ENCODE measurements at places on chromosomes 5 and 9.

DNA sequence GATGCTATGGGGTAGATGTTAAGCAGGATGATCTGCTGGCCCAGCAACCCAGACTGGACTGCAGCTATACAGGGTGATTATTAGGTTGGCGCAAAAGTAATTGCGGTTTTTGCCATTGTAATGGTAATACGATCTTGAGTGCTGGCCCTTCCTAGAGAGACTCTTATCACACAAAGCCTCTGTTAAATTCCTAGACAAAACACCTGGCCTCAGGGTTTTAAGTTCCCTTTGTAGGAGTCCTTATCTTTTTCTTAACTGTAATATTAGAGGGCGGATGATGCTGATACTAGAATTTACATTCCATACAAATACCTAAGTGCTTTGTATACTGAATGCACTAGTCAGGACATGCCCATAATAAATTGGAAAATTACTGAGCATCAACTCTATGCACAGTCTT lies 222.2 kb downstream of the NDUFS4 start:
- no peak for DNase-seq

DNA sequence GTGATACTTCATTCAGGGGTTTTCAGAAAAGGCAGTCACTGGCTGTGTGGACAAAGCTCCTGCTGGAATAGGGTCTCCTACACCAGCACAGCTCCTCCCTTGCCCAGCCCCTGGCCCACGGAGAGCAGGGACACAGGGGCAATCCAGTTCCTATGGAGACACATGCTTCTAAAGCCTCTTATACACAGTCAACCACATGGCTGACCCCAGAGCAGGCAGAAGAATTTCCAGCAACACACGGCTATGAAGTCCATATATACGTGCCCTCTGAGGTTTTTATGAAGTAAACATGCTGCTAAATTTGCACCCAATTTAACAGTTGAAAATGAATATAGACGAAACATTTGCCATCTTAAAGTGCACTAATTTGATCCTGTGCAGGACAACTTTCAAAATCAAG lies 19.4 kb downstream of the PSMB7 start:
- no peak for DNase-seq

- no peak for DNase-seq
Measured at GRCh38 chr9:71357346-71357745, 235.9 kb upstream of the TRPM3 start.

GRCh38 chr9:135771401-135772051 lies 69.5 kb downstream of the KCNT1 start:
- DNase-seq: no peak

DNA sequence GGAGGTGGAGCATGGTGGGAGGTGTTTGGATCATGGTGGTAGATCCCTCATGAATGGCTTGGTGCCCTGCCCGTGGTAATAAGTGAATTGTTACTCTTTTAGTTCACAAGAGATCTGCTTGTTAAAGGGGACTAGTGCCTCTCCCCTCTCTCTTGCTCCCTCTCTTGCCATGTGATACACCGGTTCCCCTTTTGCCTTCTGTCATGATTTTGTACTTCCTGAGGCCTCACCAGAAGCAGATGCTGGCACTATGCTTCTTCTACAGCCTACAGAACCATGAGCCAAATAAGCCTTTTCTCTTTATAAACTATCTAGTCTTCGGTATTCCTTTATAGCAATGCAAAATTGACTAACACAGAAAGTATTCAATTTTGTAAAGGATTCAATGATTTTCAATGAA lies 817.1 kb downstream of the TLR4 start:
- DNase-seq: no peak
